Right ventricle myocardium inferior (tissue), 1 donor: ENCODE measurements at places on chromosomes 3 and 15. TPM values are rescaled to one million over a fixed set of nuclear protein-coding genes. Genes with fewer than 3 reads are reported as not detected.

DNA sequence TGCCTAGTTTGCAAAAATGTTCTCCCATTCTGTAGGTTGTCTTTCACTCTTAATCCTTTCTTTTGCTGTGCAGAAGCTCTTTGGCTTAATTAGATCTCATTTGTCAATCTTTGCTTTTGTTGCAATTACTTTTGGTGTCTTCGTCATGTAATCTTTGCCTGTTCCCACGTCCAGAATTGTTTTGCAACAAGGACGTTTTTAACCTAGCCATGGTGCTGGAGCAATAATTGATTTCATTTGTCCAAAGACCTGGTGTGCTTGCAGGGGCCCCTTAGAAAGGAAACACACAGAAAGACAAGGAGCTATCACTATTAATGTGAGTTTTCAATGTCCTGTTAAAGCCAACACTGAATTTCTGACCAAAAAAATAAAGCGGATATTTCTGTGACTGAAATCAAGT is 89.1 kb upstream of the GALNT15 start:
- no peak for DNase-seq

GRCh38 chr3:42852441-42852840 is 23.2 kb downstream of the CYP8B1 start:
- no peak for DNase-seq

GRCh38 chr15:25905140-25905539 is 42.0 kb upstream of the ATP10A start:
- no peak for DNase-seq

DNA sequence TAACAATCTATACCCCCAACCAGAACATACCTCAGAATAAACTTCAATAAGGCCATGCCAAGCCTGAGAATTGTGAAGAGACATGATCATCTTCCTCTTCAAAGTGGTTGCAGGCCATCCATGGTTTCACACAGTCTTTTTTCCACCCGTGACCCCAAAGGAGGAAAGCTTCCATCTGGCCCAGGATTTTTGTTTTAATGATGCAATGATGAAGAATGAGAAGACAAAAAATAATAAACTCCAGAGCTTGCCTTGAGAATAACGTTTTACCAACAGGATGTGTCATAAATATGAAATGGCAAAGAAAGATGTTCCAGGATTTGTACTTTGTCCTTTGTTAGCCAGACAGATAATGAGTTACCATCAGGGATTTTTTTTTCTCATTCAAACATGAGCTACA is 201.9 kb downstream of the WNT5A start:
- DNase-seq: no peak

GRCh38 chr3:158471639-158472294 is 99.2 kb upstream of the MLF1 start:
- DNase-seq: no peak

DNA sequence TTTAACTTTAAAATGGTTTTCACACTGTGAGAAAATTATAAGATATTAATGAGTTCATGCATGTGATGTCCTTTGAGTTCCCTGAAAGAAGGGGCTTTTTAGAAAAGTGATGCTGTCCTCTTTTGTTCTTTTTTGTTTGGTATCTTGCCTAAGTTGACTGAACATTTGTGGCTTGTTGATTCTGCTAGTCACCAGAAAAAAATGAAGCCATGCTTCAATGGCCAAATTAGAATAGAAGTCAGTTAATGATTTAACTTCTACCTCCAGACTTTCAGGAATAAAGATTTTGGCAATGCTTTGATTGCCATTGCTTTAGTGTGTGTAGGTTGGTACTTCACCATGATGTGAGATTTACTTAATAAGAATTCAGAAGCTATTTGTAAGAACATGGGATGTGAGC is 260.6 kb upstream of the NECTIN3 start:
- no peak for DNase-seq

DNA sequence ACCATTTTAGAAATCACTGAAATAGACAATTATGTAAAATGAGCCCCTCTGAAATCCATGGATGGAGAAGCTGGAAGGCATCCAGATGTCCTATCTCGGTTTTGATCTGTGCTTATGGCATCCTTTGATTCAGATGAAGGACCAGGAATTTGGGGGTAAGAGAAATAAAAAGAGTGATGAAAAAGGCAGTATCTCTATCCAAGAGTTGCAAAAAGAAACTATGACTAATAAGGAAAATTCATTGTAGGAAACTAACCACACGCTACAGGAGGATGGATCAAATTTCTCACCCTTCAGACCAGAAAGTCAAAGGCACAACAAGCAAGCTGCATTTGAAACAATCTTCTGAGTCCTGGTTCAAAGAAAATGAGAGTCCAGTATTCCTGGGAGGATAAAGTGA is 34.8 kb downstream of the SRGAP3 start:
- DNase-seq: no peak

- no peak for DNase-seq
These were observed 9.7 kb upstream of the CDV3 start for GRCh38 chr3:133563816-133564215.

GRCh38 chr15:99502182-99502581 is 63.6 kb upstream of the MEF2A start:
- DNase-seq: no peak

GRCh38 chr3:102224171-102224570 is 210.6 kb upstream of the ZPLD1 start:
- DNase-seq: no peak

DNA sequence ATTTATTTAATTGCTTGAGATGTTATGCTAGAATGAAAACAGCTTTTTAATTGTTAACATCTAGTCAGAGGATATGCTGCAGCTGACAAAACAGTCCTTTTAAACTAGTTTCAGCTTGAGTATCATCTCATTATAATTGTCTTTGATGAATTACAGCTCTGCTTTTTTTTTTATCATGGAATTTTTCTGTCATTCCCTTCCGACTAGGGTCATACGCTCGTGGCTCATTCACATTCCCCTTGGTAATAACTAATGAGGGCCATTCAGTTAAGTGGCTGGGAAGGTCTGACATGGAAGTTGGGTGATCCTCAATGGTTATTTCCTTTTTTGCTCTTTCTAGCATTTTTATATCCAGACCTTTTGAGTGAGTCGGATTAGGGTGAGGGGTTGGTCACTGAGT is 77.0 kb downstream of the PGPEP1L start:
- DNase-seq: no peak

GRCh38 chr15:65907661-65908060 is 38.4 kb downstream of the RAB11A start:
- DNase-seq: no peak

DNA sequence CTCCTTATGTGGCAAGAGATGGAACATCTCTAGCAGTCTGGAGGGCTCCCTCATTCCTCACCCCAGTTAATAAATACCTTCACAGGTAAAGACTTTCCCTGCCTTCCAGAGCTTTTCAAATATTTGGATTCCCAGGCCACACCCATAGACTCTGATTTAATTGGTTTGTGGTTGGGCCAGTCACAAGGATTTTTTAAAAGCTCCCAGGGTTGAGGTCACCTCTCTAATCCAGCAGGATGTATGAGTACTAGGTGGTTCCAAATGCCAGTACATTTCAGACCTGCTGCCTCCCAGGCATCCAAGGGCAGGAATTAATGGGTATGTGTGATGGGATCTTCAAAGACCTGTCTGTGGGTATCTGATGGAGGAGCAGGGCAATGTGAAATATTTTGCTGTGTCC is 312.8 kb downstream of the CLSTN2 start:
- DNase-seq: no peak

- DNase-seq: no peak
These were observed 4.2 kb downstream of the UBAP1L start for GRCh38 chr15:65110676-65111292.

- no peak for DNase-seq
These were observed 127.4 kb upstream of the ADAMTS9 start for GRCh38 chr3:64815195-64815631.

- DNase-seq: no peak
These were observed 67.5 kb upstream of the LCTL start for GRCh38 chr15:66633041-66633937.

DNA sequence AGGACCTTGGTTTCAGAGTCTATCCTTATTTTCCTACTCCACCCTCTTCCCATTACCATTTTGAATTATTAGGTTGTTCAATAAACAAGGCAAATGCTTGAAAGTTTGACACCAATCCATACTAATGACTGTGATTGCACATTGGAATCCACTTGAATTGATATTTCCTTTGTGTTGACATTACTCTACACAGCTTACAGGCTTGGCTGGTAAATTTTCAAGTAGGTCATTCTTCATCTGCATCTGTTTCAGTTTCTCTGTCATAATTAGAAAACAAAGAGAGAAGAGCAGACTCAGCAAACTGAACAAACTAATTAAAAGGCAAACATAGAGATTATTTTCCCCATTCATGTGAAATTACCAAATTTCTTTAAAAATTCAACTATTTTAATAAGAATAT is 732.9 kb upstream of the BCHE start:
- no peak for DNase-seq

GRCh38 chr3:109268181-109268580 is 48.1 kb downstream of the DPPA2 start:
- DNase-seq: no peak

DNA sequence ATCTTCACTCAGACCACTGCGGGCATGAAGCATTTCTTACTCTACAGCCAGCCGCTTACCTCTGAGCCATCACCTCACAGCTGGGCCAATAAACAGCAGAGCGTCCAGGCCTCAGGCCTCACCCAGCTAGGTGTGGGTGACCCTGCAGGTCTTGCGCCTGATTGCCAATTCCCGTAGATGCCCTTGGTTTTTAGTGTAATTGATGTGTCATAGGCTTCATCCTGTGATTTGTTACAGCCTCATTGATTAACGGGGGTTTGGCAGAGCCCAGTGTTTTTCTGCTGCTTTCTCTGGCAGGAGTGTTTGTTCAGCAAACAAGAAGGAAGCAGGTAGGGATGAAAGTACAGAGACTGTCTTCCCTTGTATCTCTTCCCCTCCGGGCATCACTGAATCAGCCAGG is 49.6 kb upstream of the BNIP2 start:
- no peak for DNase-seq

GRCh38 chr3:108292905-108293328 is 3.4 kb upstream of the HHLA2 start:
- DNase-seq: no peak

DNA sequence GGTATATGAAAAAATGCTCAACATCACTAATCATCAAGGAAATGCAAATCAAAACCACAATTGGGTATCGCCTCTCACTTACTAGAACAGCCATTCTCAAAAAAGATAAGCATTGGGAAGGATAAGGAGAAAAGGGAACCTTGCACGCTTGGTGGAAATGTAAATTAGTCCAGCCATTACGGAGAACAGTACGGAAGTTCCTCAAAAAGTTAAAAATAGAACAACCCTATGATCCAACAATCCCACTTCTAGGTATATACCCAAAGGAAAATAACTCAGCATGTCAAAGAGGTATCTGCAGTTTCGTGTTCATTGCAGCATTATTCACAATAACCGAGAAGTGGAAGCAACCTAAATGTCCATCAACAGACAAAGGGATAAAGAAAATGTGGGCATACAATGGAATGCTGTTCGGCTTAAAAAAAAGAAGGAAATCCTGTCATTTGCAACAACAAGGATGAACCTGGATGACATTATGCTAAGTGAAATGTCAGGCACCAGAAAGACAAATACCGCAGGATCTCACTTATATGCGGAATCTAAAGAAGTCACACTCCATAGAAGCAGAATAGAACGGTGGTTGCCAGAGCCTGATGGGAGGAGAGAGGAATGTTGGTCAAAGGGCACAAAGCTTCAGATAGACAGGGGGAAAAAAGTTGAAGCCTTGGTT is 11.7 kb upstream of the CMTM7 start:
- no peak for DNase-seq

- DNase-seq: no peak
These were observed 83.3 kb downstream of the MINAR1 start for GRCh38 chr15:79515300-79516027.

DNA sequence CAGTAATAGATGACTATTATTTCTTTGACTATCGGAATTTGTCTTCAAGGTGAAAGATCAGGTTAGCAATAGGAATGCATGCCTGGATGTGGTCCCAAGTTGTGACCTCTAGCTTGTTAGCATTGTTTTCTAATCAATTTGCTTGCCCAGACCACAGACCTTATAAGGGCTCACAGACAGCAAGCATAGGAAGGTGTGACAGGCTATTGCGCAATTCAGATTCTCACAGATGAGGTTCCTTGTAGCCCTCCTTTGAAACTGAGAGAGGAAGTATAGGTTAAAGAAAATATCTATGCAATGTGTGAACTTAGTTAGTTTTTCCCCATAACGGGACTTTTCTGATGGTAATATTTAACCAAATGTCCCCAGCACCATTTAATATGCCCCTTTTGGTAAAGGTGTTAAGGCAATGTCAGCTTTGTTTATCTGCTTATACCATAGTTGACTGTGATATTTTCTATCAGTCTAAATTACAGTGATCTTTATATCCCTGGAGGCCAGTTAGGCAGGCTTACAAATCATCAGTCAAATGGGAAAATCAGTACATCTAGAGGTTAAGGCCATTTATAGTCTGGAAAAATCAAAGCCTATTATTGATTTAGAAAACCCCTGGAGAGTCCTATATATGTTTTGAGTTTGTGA is 168.1 kb upstream of the MBNL1 start:
- DNase-seq: no peak

DNA sequence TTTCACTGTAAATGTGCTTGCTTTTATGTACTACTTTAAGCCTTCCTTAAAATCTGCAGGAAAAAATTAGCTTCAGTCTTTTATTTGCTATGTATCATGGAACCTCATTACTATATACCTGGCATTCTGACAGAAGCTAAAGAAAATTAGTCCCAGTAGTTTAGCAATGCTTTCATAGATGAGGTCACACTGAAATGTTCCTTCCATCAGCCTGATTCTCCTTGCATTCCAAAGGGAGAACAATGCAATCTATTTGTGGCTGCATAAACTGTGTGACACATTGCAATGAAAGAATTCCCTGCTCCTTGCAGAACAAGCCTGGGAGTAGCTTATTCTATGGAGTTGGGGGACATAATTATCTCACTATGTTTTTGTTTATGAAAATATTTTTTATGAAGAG is 691.5 kb upstream of the ARPP21 start:
- DNase-seq: no peak

DNA sequence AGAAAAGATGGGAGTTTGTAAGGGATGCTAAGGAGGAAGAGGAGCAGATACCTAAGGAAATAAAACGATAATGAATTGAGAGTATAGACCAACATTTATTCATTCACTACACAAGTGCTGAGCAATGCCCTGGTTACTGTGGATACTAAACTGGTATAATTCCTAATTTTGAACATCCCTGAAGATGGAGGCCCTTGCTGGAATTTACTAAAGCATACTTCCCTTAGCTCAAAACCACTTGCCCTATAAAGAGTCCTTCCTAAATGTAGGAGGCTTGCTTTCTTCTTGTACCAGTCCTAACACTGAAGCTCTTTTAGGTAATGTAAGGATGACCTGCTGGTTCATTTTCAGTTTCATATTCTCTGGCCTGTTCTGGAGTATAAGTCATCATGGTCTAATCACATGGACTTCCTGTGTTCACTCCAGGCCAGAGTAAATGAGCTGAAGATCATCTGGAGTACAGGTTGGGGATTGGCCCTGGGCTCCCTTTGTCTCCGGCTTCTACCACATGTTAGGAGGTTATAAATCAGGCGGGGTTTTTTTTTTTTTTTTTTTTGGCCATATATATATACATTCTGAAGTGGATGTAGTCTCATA is 40.1 kb upstream of the MTMR10 start:
- no peak for DNase-seq

- no peak for DNase-seq
These were observed 14.5 kb upstream of the SLC6A1 start for GRCh38 chr3:10977892-10978510.

The CYP1A1 gene
- total RNA-seq: 0.32 TPM

The ZNF774 gene
- total RNA-seq: 4.6 TPM

The NLGN1 gene
- total RNA-seq: 8.0 TPM

The DHX30 gene
- total RNA-seq: 47.2 TPM

The CPLX3 gene
- 2.8 TPM for total RNA-seq

The CCR2 gene
- 0.89 TPM for total RNA-seq

The UCN2 gene
- not detected for total RNA-seq

The BFSP2 gene
- not detected for total RNA-seq

The FOXP1 gene
- total RNA-seq: 38.5 TPM
